Ascending aorta (tissue), 2 donors: ENCODE measurements at places on chromosomes 16 and 17. TPM values are rescaled to one million over a fixed set of nuclear protein-coding genes. Genes with fewer than 3 reads are reported as not detected.

The EIF3CL gene
- 200 TPM for total RNA-seq

DNA sequence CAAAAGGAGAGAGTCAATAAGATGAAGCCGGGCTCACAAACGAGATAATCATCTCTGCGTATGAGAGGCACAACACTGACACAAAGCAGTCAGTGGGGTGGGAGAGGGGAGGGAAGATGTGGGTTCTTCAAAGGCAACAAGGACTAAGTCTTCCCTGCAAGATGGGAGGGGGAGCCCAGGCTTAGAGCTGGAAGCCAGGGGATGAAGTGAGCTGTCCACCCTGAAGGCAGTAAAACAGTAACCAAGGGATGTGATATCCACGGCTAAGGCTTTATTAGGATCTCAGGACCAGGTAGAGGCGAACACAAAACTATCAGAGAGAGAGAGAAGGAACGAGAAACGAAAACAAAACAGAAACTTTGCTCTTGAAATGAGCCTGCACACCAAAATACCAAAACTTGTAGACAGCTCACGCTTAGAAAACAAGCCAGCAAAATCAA, 115.9 kb downstream of the DYNLRB2 start:
- no peaks in the 10 kb centered on the region for H3K4me1 ChIP-seq
- no peak overlapping the region for H3K27ac ChIP-seq
- no peaks in the 10 kb centered on the region for H3K36me3 ChIP-seq

DNA sequence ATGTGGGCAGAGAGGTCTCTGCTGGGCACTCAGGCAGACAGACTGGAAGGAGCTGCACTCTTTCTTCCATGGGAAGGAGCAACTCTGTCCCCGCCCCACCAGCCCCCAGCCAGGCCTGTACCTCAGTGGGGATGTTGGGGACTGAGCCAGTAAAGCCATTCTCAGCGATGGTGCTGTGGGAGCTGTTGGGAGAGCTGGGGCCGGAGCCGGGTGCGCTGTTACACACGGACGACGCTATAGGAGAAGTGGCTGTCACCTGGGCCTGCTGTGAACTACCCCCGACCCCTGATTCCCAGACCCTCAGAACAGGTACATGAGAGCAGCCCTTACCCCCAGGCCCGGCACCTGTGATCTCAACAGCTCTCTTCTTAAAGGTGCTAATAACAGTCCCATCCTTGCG, 21.5 kb downstream of the G6PC3 start:
- no peak overlapping the region for H3K4me3 ChIP-seq
- H3K27ac ChIP-seq, result no peak overlapping the region
- no peak for DNase-seq
- peaks cover 70% of the 10 kb centered on the region for H3K36me3 ChIP-seq
- no peaks in the 10 kb centered on the region for H3K27me3 ChIP-seq

DNA sequence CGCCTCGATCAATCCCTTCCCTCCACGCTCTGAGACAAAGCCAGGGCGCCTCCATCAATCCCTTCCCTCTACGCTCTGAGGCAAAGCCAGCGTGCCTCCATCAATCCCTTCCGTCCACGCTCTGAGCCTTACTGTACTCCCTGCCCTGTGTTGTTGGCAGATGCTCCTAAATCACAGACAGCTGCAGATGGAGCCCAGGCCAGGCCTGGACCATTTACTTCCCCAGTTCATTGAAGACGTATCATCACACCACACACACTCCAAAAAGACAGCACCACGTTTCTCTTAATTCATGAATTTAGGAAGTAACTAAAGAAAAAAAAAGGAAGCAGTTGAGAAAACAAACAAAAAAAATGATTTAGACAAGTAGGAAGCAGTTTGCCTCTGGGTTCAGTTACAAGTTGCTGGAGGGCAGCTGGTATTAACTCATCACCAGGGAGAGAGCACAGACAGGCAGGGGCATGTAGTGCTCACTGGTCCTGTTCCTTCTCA, 7.4 kb upstream of the CD300LD start:
- H3K4me1 ChIP-seq, result no peaks in the 10 kb centered on the region
- H3K36me3 ChIP-seq, result no peaks in the 10 kb centered on the region
- no peak overlapping the region for H3K4me3 ChIP-seq
- no peaks in the 10 kb centered on the region for H3K27me3 ChIP-seq
- DNase-seq, result no peak
- no peak overlapping the region for H3K27ac ChIP-seq

The TLCD3A gene
- 21.9 TPM for total RNA-seq

- DNase-seq, result no peak
- H3K27ac ChIP-seq, result no peak overlapping the region
- no peaks in the 10 kb centered on the region for H3K4me1 ChIP-seq
- no peaks in the 10 kb centered on the region for H3K27me3 ChIP-seq
Measured at GRCh38 chr17:71519285-71519684, 601.5 kb upstream of the SOX9 start.

DNA sequence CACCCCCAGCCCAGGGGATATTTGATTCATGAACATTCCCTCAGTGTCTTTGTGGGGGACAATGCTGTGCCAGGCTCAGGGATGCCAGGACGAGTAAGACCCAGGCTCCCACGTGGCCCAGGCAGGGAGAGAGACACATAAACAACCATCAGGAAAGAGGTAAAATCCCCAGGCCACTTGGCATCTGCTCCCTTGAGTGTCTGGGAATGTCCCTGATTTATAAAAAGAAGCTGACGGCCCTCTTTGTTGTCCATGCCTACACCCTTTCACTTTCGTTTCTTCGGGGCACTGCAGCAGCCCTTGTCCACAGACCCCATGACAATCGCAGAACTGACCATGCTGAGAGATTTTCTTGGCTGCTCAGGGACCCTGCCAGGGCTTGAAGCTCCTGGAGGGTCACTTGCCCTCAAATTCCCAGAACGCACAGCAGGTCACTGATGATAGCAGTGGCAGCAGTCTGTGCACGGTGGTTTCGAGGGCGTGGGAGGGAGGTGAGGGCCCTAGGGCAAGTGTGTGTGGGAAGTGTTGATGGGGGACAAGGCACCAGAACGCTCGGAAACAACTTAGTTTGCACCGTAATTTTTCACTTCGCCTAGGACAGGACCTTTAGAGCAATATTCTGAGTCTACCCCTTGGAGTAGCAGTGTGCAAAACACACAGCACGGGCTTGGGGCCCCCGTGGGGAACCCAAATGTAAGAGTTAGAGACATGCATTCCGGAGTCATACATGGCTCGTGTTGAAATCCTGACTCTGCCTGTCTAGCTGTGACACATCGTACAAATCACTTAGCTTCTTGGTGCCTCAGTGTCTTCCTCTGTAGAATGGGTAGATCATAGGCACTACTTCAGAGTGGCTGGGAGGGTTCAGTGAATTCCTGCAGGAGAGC, 4.7 kb downstream of the NOD2 start:
- H3K4me1 ChIP-seq, result peaks cover 20% of the 10 kb centered on the region
- peak overlapping the region; percentile 47 for H3K4me3 ChIP-seq
- no peaks in the 10 kb centered on the region for H3K36me3 ChIP-seq
- no peaks in the 10 kb centered on the region for H3K27me3 ChIP-seq
- H3K27ac ChIP-seq, result peak overlapping the region; percentile 50

The CIAPIN1 gene
- total RNA-seq, result 28.7 TPM

The ORC6 gene
- not detected for total RNA-seq

- H3K27ac ChIP-seq, result no peak overlapping the region
- DNase-seq, result no peak
- no peak overlapping the region for H3K4me3 ChIP-seq
- H3K27me3 ChIP-seq, result no peaks in the 10 kb centered on the region
Measured at GRCh38 chr17:33118391-33119075, 126.9 kb downstream of the SPACA3 start.

The NPIPB6 gene
- total RNA-seq, result 1.7 TPM

The MYH1 gene
- total RNA-seq, result not detected

- no peaks in the 10 kb centered on the region for H3K36me3 ChIP-seq
- peaks cover 27% of the 10 kb centered on the region for H3K27me3 ChIP-seq
- H3K4me1 ChIP-seq, result peaks cover 16% of the 10 kb centered on the region
- no peak for DNase-seq
Measured at GRCh38 chr16:54284931-54285413, 1.6 kb downstream of the IRX3 start.

DNA sequence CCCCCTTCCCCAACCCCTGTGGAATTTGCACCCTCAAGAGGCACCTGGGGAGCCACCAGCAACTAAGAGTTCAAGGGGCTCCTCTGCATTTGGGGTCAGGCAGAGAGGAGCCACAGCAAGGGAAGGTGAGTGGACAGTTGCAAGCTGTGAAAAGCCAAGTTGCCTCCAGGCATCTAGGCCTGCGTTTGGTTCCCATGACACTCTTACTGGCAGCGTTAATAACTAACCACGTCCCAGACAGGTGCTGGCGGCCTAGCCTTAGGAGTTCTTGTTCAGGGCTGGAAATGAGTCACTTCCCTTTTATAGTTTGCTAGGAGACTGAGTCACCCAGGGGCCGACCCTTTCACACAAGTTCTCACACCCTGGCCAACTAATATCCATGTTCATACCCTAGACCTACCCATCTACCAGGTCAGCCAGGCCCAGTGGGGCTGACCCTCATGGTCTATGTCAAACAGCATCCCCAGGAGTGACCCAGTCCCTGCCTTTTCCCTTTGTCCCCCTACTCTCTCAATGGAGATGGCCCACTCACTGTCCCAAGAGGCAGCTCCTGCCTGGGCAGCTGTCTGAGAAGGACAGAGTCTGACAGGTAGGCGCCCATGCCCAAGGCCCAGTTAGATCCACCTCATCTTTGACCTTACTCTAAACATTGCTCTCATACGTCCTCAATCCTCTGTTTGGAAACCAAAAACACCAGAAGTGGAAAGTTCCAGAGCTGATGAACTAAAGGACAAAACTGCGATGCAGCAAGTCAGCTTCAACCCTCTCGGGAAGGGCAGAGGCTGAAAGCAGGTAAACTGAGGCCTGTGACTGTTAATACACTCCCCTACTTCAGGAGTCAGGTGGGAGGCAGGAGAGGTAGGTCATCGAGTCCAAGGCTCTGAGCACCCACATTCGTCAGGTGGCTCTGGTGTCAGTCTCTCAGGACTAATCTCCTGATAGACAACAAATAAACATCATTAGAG, 300.6 kb downstream of the SOX9 start:
- no peak overlapping the region for H3K27ac ChIP-seq
- H3K36me3 ChIP-seq, result no peaks in the 10 kb centered on the region
- DNase-seq, result no peak
- no peaks in the 10 kb centered on the region for H3K27me3 ChIP-seq
- no peak overlapping the region for H3K4me3 ChIP-seq

The CIITA gene
- 19.4 TPM for total RNA-seq

DNA sequence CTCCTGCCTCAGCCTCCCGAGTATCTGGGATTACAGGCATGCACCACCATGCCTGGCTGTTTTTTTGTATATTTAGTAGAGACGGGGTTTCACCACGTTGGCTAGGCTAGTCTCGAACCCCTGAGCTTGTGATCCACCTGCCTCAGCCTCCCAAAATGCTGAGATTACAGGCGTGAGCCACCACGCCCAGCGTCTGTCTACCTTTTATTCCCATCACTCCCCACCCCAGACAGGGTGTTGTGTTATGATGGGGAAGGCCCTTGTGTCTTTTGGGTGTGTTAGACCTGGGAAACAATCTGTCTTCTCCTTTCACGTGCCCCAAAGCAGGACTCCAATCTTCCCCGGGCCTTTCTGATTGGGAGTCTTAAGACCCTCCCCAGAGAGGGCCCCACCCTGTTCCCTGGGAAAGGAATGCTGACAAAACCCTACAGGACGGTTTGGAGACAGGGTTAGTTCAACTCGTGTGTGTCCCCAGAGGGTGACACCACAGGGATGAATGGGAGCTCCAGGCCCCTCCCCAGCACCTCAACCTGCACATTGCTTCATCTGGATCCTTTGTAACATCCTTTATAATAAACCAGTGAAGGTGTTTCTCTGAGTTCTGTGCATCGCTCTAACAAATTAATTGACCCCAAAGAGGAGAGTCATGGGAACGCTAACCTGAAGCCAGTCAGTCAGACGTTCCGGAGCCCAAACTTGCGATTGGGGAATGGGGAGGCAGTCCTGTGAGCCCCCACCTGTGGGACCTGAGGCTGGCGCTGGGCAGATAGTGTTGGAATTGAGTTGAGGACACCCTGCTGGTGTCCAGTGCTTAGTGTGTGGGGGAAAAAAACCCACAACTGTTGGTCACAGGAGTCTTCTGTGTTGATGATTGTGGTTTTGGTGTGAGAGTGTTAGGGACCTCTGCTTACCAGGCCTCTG, 3.2 kb upstream of the ELOB start:
- peaks cover 1% of the 10 kb centered on the region for H3K36me3 ChIP-seq
- H3K4me3 ChIP-seq, result no peak overlapping the region

DNA sequence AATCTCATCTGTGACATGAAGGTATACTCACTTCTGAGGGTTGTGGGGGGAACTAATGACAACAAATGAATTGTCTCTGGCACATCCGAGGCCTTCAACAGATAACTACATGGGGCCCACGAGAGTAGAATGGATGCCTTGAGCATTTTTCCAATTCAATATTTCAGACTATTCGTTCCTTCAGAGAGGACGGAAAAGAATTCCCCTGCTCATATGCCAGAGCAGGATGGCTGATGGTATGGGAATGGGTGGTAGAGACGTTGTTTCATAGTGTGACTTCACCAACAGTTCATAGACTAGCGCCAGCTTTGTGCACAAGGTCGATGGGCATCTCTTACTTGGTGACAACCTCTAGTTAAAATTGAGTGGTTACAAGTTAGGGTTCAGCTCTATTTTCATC, 61.3 kb downstream of the HLF start:
- DNase-seq, result no peak
- H3K27ac ChIP-seq, result no peak overlapping the region
- no peaks in the 10 kb centered on the region for H3K36me3 ChIP-seq
- no peak overlapping the region for H3K4me3 ChIP-seq

- no peak overlapping the region for H3K27ac ChIP-seq
- no peak overlapping the region for H3K4me3 ChIP-seq
- no peaks in the 10 kb centered on the region for H3K36me3 ChIP-seq
- H3K27me3 ChIP-seq, result no peaks in the 10 kb centered on the region
- H3K4me1 ChIP-seq, result no peaks in the 10 kb centered on the region
- DNase-seq, result no peak
Measured at GRCh38 chr16:83579027-83579426, 228.8 kb upstream of the HSBP1 start.

- no peak overlapping the region for H3K4me3 ChIP-seq
- H3K36me3 ChIP-seq, result no peaks in the 10 kb centered on the region
- no peak overlapping the region for H3K27ac ChIP-seq
- no peaks in the 10 kb centered on the region for H3K4me1 ChIP-seq
- no peaks in the 10 kb centered on the region for H3K27me3 ChIP-seq
Measured at GRCh38 chr16:17476414-17477259, 5.9 kb upstream of the XYLT1 start.

DNA sequence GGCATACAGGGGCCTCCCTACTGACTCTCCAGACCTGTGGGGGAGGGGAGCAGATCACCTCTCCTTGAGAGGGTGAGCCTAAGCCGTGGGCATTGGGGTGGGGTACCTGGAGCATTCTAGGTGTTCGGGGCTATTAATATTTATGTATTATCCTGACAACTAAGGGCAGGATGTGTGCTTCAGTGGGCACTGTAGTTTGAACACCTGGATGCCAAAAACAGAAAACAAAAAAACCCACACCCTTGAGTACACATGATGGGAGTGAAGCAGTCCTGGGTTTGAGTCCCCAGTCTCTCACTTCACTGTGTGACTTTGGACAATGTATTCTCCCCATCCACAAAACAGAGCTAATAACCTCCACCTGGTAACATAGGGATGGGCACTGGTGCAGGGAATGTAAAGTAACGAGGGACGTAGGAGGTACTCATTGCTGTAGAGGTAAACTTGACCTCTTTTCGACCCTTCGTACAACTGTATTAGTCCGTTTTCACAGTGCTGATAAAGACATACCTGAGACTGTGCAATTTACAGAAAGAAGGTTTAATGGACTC, 257.8 kb downstream of the CPPED1 start:
- DNase-seq, result no peak
- no peaks in the 10 kb centered on the region for H3K27me3 ChIP-seq
- no peaks in the 10 kb centered on the region for H3K36me3 ChIP-seq
- no peak overlapping the region for H3K4me3 ChIP-seq
- H3K4me1 ChIP-seq, result no peaks in the 10 kb centered on the region

The DCXR gene
- total RNA-seq, result 160 TPM
